ENCODE measurements at places on chromosomes 4 and X.

GRCh38 chr4:134665429-134665828 is 463.8 kb upstream of the PABPC4L start:
- DNase-seq: no peak

DNA sequence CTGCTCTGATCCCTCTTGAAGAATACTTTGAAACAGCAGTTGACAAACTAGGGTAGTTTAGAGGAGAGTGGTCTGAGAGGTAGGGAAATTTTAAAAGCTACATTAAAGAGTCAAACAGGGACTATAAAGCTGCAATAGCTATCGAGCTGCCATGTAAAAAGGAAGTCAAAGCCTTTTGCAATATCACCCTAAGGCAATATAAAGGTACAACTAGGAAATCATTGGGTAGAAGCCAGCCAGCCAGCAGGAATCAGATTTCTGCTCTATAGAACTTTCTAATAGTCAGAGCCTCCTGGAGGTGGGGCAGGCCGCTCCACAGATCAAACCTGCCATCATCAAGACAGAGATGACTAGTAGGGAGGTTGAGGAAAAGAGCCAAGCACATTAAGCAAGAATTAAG is 15.2 kb upstream of the PHOX2B start:
- DNase-seq: no peak

DNA sequence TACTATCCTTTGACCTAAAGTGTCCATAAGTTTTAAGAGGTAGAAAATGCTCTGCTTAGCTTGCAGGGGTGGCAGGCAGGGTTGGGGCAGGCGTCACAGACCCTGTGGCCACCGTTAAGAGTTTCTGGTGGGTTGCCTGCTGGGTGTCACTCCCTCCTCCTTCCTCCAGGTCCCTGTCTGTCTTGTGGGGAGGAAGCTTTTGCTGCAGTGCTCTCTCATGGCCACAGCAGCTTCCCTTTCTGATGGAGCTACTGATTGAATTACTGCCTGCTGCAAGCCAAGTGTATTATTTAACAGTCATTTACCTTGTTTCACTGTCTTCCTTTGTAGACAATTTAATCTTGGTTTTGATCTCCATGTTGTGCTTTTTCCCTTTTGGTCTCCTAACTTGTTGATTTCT is 384.6 kb downstream of the IDS start:
- no peak for DNase-seq

GRCh38 chr4:25487155-25487554 is 110.1 kb downstream of the ANAPC4 start:
- DNase-seq: no peak

DNA sequence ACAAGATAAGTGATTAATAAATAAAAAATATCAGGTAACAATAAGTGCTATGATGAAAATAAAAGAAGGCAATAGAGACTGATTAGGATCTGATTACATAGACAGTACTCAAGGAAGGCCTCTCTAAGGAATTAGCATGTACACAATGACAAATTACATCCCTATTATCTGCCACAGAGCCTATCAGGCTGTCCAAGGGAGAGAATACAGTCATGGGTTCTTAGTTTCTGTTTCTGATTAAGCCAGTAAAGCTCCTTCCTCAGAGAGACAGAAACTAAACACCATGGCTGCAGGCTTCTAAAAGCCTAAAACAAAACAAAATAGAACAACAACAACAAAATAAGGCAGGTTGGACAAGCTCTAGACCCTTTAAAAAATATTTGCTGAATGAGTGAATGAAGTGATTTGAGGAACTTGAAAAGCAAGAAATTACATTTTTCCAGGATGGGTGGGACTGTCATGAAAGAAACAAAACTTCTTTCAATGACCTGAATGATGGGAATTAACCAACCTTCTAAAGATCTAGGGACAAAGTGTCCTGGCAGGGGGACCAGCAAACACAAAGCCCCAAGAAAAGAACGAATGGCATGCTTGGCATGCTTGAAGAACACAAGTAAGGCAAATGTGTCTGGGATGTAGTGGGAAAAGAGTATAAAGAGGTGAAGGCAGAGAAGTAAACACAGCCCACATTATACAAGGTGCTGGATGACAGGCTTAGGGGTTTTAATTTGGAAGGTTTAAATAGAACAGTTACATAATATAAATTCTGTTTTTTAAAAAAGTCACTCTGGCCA is 44.1 kb downstream of the NAA11 start:
- no peak for DNase-seq

DNA sequence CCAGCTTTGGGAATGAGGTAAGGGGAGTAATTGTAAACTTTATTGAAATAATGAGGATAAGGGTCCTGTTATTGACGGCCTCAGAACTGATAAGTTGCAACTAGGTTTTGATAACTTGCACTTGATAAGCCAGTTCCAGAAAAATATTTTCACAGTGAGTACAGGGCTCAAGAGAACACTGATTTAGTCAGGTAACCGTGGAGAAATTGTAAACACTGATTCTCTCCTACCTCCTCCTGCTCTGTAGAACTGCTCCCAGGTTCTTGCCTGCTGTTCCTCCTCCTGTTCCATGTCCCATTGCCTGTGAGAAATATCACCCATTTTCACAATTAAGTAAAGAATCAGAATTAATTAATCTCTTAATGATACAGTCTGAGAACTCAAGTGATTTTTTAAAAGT is 55.0 kb upstream of the CXXC4 start:
- no peak for DNase-seq
